GM06990 (cell line): ENCODE measurements at places on chromosomes 2 and 18.

- DNase-seq, result no peak
Observed at GRCh38 chr2:152870239-152870638, 151.8 kb downstream of the ARL6IP6 start.

DNA sequence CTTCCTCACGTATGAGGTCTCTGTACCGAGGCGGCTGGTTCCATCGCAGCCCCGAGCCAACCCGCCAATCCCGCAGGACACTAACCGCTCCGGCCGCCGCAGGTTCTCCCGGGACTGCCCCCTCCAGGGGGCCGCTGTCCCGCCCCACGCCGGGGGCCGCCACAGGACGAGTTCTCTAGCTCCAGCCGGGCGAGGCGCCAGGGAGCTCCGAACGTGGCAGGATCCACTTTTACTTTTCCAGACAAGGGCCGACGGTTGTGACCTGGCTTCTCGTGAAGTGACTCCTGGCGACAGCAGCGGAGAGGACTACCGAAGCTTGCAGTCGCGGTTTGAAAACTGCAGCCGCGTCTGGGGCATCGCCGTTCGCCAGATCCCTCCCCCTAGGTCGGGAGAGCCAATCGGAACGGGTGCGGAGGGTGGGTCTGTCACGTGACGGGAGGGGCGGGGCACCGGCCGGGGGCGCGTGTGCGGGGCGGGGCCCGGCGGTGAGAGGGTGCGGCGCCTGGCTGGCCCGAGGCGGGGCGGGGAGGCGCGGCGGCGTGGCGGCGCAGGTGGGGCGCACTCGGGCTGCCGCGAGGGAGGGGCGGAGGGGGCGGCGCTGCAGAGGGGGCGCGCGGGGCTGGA, at the start of gene STK17B:
Gene STK17B, minus strand, starts transcription at position 331 of the 624 bp plus-strand sequence. CDS start 8,195 bp downstream, outside the sequence.
- peak; percentile 95 for DNase-seq

- DNase-seq, result no peak
Observed at GRCh38 chr2:30223413-30223874, 7.9 kb upstream of the LBH start.

DNA sequence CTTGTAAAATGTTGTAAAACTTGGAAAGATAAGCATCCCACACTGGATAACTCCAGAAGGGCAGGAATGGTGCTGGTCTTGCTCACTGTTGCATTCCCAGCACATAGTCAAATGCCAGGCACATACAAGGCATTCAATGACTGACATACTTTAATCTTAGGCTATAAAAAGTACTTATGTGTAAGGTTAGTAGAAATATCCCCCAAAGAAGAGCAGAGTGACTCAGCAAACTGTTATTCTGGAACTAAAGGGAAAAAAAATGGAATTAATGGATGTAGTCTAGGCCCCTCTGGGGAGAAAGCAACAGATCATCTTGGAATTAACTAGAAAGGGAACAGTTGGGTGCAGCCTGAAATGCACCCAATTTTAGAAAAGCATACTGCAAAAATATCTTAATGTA, 9.0 kb downstream of the ZBTB14 start:
- DNase-seq, result no peak

GRCh38 chr2:187545238-187545751, 8.9 kb downstream of the TFPI start:
- DNase-seq, result no peak
